Stimulated activated CD4-positive, alpha-beta T cell treated with anti-CD3 and anti-CD28 coated beads, Interleukin-1b, Interleukin-23, amount 100 ng/mL, for 4 hours (primary cell): ENCODE measurements at places on chromosomes 3 and 15.

DNA sequence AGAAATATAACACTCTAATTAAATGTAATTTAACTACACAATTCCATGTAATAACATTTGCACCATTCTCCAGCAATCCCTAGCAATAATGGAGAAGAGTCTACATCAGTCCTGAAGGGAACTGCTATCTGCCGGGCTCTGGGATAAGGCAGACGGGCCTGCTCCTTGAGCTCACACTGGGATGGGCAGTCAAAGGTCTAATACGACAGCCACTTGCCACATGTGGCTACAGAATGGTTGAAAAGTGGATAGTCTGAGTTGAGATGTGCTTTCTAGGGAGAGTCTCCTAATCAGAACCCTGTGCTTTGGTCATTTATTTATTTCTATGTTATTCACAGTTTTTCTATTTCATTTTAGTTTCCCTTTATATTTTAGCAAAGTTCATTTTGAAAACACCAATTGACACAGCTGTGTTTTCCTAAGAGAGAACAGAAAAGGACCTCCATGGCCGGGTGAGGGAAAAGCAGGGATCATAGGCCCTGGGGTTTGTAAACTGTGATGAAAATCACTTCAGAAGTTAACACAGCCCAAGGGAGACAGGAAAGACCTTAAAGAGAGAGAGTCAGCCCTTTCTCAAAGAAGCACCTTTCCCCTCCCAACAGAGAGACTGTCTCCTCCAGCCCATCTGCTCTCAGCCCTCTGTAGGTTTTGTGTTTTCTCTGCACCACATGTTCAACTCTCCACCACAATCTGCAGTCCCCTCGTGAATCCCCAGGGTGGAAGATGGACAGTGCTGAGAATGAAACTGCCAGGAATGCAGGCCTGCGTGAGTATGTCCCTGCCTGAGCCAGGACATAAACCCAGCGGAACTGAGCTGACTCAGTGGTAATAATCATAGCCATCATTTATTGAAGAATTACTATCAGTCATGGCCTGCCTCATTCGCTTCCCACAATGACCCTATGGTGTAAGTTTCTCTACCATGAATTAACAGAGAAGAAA lies 11.6 kb downstream of the FSIP1 start:
- no peak for DNase-seq

DNA sequence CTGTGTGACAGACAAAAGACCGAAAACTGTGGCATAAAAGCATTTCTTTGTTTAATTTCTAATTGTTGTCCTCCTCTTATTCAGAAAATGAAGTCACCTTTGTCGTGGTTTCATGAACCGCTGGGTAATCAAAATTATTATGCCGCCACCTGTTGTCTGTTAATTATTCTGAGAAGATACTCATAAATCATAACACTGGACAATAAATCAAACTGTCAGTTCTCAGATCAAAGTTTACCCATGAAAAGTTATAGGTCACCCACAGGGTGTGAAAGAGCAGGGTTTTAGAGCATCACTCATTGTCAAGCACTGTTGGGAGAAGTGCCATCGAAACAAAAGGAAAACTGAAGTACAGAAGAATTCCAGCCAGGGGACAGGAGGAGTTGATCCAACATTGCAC lies 474.3 kb downstream of the NR2F2 start:
- no peak for DNase-seq

DNA sequence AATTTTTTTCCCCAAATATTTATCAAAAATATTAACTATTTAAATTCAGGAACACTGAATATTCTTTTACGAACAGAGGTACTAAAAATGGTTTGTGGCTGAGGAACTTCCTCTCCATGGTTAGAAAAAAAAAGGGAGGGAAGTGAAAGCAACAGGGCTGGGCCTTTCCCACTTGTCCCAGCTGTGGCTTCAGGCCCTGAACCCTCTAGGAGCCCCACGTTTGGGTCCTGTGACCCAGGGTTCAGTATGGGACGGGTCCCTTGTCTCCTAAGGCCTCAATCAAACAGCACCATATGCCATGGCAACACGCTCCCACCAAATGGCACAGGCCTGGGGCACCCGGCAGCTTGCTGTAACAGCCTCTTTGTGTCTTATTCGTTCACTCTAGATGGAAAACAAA lies 32.4 kb downstream of the POC1A start:
- DNase-seq, result no peak

DNA sequence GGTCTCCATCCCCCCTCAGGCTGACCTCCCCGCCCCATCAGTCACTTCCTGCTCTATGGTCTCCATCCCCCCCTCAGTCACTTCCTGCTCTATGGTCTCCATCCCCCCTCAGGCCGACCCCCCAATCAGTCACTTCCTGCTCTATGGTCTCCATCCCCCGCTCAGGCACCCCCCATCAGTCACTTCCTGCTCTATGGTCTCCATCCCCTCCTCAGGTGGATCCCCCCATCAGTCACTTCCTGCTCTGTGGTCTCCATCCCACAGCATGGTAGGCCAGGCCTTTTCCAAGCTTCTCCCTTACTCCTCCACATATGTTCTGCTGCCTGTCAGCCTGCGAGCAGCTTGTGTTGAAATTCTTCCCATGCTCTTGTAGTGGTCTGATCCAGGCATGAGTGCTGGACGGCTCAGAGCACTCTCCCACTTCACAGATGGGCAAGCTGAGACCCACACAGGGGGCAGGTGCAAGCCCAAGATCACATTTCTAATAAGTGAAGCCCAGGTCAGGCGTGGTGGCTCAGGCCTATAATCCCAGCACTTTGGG lies 36.8 kb downstream of the BDH1 start:
- DNase-seq, result no peak

DNA sequence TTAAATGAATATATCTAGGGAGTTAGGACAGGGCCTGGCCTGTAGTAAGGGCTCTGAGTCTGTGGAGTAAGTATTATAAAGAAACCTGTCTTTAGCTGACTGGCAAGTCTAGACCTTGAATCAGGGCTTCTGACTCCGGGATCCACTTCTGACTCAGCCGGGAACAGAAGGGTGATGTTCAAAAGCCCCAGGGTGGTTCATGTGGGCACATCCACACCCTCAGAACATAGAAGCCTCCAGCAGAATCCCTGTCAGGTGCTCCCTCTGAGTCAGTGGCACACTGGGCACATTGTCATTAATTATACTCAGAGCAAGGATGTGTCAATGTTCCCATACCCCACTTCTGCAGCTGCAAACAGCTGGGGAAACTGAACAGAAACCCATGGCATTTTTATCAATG lies 26.7 kb upstream of the SNRK start:
- no peak for DNase-seq

DNA sequence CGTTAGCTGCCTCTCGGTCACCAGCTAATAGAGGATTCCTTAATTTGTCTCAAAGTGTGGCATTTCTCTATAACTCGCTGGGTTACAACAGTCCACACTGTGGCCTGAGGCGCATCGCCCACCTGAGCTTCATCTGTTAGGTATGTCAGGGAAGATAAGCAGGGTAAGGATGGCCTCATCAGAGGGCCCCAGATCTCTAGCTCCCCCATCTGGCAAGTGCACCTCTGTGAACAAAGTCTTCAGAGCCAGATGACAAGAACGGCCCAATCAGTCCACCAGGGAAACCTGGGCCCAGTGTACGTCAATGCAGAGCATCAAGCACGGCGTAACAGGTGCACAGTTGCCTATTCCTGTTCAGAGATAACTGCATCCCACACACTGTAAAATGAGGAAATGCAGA lies 23.2 kb downstream of the FRG2C start:
- no peak for DNase-seq

- DNase-seq, result no peak
Measured at GRCh38 chr3:32601722-32602121, 31.1 kb upstream of the DYNC1LI1 start.

DNA sequence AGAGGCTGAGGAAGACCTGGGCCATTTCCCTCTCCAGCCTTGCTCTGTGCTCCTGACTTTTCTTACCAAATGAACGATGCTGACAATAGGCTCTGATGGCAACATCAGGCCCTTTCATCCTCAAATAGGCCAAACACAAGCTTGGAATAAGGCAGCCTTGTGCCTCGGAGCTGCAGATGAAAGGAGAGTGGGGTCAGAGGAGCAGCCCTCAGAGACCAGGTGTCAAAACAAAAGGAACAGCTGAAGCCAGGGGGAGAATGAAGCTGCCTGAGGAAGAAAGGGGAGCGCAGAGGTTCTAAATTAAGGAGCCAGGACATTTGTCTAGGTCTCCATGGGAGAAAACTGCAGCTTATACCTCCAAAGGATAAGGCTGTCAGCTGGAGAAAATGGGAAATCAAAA lies 5.1 kb downstream of the BFSP2 start:
- DNase-seq, result no peak

- no peak for DNase-seq
Measured at GRCh38 chr3:181006541-181006940, 17.0 kb upstream of the DNAJC19 start.

GRCh38 chr3:134086616-134087015 lies 56.9 kb upstream of the SLCO2A1 start:
- no peak for DNase-seq

GRCh38 chr15:80595396-80595795 lies 99.7 kb upstream of the ABHD17C start:
- no peak for DNase-seq
